Progenitor cell of endocrine pancreas (in vitro differentiated cells): ENCODE measurements at places on chromosomes 5 and 9. TPM values are rescaled to one million over a fixed set of nuclear protein-coding genes. Genes with fewer than 3 reads are reported as not detected.

Gene SURF4
- 120 and 122 TPM in 2 replicates for total RNA-seq

Gene PCDHB15
- total RNA-seq, result 8.3 and 9.5 TPM in 2 replicates

Gene PCDHA2
- total RNA-seq, result 5.6 and 5.9 TPM in 2 replicates

Gene CNTNAP3
- 1.6 and 1.7 TPM in 2 replicates for total RNA-seq

Gene PCDHB2
- 75.5 and 80.4 TPM in 2 replicates for total RNA-seq

Gene FCN1
- not detected in 2 replicates for total RNA-seq

Gene IL31RA
- 0.17 TPM in 1 of 2 replicates, not detected in the other for total RNA-seq

Gene GFI1B
- 0.12 TPM in 1 of 2 replicates, not detected in the other for total RNA-seq

GRCh38 chr5:176901260-176902101 lies 2.3 kb upstream of the HK3 start:
- H3K27ac ChIP-seq, result no peak overlapping the region
- H3K4me1 ChIP-seq, result peaks cover 20% of the 10 kb centered on the region
- no peak for DNase-seq
- no peak overlapping the region for H3K4me3 ChIP-seq

DNA sequence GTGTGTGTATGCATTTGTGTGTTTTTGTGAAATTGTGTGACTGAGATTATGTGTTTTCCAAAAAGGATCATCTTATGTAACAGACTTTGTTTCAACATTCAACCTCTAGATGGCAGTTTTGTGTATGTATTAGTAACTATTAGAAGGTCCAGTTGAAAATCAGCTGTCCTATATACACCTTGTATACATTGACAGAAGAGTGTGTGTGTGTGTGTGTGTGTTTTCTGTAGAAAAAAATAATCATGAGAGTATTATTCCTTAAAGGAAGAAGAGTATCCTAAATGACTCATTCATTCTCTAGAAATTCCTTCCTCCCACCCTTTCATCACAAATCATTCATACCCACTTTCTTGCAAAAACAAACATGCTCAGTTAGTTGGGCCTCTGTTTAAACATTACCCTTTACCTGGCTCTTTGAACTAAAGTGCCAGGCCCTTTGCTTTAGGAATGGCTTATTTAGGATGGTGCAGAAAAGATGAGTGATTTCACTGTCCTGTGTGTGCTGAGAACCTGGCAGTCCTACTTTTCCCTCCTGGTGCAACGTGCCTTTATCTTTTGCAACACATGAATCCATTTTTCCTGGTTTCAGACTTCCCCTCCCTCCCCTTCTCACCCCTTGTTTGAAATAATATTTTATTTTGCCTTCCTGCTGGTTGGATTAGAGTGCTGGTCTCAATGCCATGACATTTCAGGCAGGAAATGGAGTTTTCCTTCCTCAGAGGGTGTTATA lies 152.2 kb downstream of the ARHGAP26 start:
- peaks cover 30% of the 10 kb centered on the region for H3K4me1 ChIP-seq
- no peak overlapping the region for H3K4me3 ChIP-seq
- no peaks in the 10 kb centered on the region for H3K27me3 ChIP-seq
- no peak overlapping the region for H3K27ac ChIP-seq

DNA sequence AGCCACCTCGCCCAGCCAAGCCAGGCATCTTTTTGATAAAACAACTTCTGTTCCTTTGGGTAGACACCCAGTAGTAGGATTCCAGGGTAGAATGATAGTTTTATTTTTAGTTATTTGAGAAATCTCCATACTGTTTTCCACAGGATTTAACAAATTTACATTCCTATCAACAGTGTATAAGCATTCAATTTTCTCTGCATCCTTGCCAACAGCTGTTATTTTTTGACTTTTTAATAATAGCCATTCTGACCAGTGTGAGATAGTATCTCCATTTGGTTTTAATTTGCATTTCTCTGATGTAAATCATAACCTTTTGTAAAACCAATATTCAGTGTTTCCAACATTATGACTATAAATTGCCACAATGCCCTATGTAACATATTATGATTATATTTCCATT lies 28.2 kb upstream of the CCNB1 start:
- peaks cover 6% of the 10 kb centered on the region for H3K36me3 ChIP-seq
- H3K27ac ChIP-seq, result no peak overlapping the region
- no peak for DNase-seq
- H3K27me3 ChIP-seq, result no peaks in the 10 kb centered on the region
- H3K4me3 ChIP-seq, result no peak overlapping the region

- H3K27ac ChIP-seq, result no peak overlapping the region
- no peak for DNase-seq
- no peak overlapping the region for H3K4me3 ChIP-seq
- H3K36me3 ChIP-seq, result no peaks in the 10 kb centered on the region
These were observed 44.7 kb upstream of the OTP start for GRCh38 chr5:77683171-77683732.

DNA sequence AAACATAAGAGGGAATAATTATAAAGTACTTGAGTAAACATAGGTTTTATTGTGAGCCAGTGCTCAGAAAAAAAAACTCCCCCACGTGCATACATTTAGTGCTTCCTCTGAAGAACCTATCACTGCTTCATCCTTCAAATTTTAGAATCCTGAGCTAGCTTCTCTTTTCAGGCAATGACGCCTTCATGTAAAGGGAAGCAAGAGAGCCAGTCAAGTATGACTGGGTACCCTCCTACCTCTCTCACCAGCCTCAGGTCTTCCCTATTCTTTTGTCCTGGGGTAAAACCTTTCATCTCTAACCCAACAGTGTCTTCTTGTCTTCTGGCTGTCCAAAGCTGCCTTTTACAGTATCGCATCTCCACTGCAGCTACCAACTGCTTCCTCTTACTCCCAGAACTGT lies 32.0 kb downstream of the PLPP1 start:
- H3K27ac ChIP-seq, result no peak overlapping the region
- H3K27me3 ChIP-seq, result no peaks in the 10 kb centered on the region
- H3K4me1 ChIP-seq, result peaks cover 15% of the 10 kb centered on the region
- no peak overlapping the region for H3K4me3 ChIP-seq
- no peak for DNase-seq

GRCh38 chr5:150307617-150308426 lies 5.1 kb upstream of the ARSI start:
- H3K27me3 ChIP-seq, result peaks cover 39% of the 10 kb centered on the region
- no peaks in the 10 kb centered on the region for H3K36me3 ChIP-seq
- peak overlapping the region; percentile 9 for H3K27ac ChIP-seq
- no peak for DNase-seq
- H3K4me3 ChIP-seq, result no peak overlapping the region

- H3K27me3 ChIP-seq, result peaks cover 23% of the 10 kb centered on the region
- no peaks in the 10 kb centered on the region for H3K36me3 ChIP-seq
- no peak overlapping the region for H3K4me3 ChIP-seq
- peak overlapping the region; percentile 95 for H3K27ac ChIP-seq
- H3K4me1 ChIP-seq, result peaks cover 7% of the 10 kb centered on the region
These were observed 11.4 kb upstream of the ANKRD33B start for GRCh38 chr5:10552183-10553143.

GRCh38 chr9:138105561-138106505 lies 228.3 kb downstream of the CACNA1B start:
- no peaks in the 10 kb centered on the region for H3K4me1 ChIP-seq
- H3K27me3 ChIP-seq, result no peaks in the 10 kb centered on the region
- no peaks in the 10 kb centered on the region for H3K36me3 ChIP-seq
- no peak overlapping the region for H3K4me3 ChIP-seq
- no peak overlapping the region for H3K27ac ChIP-seq

DNA sequence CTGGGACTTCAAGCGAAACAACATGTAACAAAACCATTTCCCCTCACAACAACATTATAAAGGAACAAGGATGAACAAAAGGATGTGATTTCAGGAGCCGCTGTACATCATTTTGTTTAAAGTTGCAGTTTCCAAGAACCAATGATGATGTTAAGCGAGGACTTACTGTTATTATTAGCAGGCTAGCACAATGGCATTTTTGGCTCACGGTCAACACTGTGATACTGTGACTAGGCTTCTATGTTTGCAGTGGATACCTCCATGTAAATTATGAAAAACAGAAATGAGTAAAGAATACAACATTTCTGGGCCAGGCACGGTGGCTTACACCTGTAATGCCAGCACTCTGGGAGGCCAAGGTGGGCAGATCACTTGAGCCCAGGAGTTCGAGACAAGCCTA lies 113.0 kb downstream of the AUH start:
- H3K27ac ChIP-seq, result no peak overlapping the region
- no peaks in the 10 kb centered on the region for H3K27me3 ChIP-seq
- peaks cover 1% of the 10 kb centered on the region for H3K36me3 ChIP-seq
- H3K4me3 ChIP-seq, result no peak overlapping the region

GRCh38 chr5:8824371-8824770 lies 721.5 kb downstream of the SEMA5A start:
- no peak overlapping the region for H3K4me3 ChIP-seq
- no peaks in the 10 kb centered on the region for H3K27me3 ChIP-seq
- no peak for DNase-seq
- no peaks in the 10 kb centered on the region for H3K36me3 ChIP-seq
- no peaks in the 10 kb centered on the region for H3K4me1 ChIP-seq
- no peak overlapping the region for H3K27ac ChIP-seq

GRCh38 chr5:78527925-78528324 lies 120.6 kb downstream of the LHFPL2 start:
- H3K27ac ChIP-seq, result no peak overlapping the region
- H3K4me3 ChIP-seq, result no peak overlapping the region
- no peak for DNase-seq
- H3K36me3 ChIP-seq, result peaks cover 1% of the 10 kb centered on the region
- H3K4me1 ChIP-seq, result peaks cover 18% of the 10 kb centered on the region
- H3K27me3 ChIP-seq, result peaks cover 30% of the 10 kb centered on the region

- no peaks in the 10 kb centered on the region for H3K27me3 ChIP-seq
- H3K27ac ChIP-seq, result no peak overlapping the region
- DNase-seq, result no peak
- no peaks in the 10 kb centered on the region for H3K36me3 ChIP-seq
- H3K4me1 ChIP-seq, result no peaks in the 10 kb centered on the region
- H3K4me3 ChIP-seq, result no peak overlapping the region
These were observed 820.0 kb upstream of the SEMA6A start for GRCh38 chr5:117394506-117395157.

DNA sequence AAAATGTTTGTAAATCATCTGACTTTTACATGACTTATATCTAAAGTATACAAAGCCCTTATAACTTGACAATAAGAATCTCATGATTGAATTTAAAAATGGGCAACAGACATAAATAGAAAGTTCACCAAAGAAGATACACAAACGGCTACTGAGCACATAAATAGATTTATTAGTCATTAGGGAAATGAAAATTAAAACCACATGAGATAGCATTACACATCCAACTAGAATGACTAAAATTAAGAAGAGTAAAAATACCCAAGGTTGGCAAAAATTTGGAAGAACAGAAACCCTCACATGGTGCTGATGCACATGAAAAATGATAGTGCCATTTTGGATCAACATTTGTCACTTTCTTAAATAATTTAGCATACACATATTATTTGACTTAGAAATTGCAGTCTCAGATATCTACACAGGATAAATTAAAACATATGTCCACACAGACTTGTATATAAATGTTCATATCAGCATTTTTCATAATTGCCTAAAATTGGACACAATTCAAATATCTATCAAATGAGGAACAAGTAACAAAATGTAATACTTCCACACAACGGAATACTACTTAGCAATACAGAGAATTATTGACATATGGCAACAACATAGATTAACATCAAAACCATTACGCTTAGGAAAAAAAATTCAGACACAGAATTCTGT lies 359.1 kb upstream of the DAB2 start:
- H3K36me3 ChIP-seq, result no peaks in the 10 kb centered on the region
- no peaks in the 10 kb centered on the region for H3K27me3 ChIP-seq
- no peak overlapping the region for H3K4me3 ChIP-seq
- no peak for DNase-seq

DNA sequence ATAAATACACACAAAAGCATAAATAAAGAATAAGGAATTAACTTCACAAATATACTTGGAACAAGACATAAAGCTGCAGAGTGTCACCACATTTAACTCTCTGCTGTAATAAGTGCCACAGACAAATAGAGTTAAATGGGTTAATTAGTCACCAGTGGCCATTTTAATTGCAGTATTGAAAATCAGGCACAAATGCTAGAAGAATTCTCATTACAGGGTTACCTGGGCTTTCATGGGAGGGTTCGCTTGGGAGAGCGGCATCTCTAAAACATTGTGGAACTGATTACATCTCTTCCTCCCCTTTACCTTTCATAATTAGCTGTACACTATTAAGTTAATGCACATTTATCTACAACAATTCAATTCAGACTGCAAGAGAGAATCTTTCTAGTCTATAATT lies 505.3 kb upstream of the DAP start:
- peaks cover 14% of the 10 kb centered on the region for H3K4me1 ChIP-seq
- DNase-seq, result no peak
- no peak overlapping the region for H3K4me3 ChIP-seq
- no peaks in the 10 kb centered on the region for H3K27me3 ChIP-seq

- H3K36me3 ChIP-seq, result no peaks in the 10 kb centered on the region
- no peak for DNase-seq
- H3K27me3 ChIP-seq, result no peaks in the 10 kb centered on the region
- H3K27ac ChIP-seq, result no peak overlapping the region
- peaks cover 2% of the 10 kb centered on the region for H3K4me1 ChIP-seq
These were observed 52.2 kb upstream of the EDIL3 start for GRCh38 chr5:84436866-84437265.

GRCh38 chr5:99331061-99331460 lies 402.3 kb upstream of the CHD1 start:
- no peaks in the 10 kb centered on the region for H3K4me1 ChIP-seq
- H3K27ac ChIP-seq, result no peak overlapping the region
- no peak overlapping the region for H3K4me3 ChIP-seq
- no peak for DNase-seq

DNA sequence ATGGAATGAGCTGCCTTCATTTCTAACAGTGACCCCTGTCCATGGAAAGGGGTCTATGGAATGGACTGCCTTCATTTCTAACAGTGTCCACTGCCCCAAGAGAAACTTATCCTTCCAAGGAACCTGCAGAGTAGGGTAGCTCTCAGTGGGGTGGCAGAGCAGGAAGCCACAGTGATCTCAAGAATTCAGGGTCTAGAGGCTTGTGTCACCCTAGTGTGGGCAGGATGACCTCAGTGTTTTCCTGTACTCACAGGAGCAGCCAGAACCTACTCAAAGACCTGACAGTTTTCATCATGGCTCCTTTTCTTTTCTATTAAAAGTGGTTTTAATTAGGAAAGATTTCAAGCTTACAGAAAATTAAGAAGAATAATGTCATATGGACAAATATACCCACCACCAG lies 27.5 kb downstream of the SEC61B start:
- no peaks in the 10 kb centered on the region for H3K36me3 ChIP-seq
- no peak overlapping the region for H3K27ac ChIP-seq
- no peak for DNase-seq

- H3K4me1 ChIP-seq, result no peaks in the 10 kb centered on the region
- DNase-seq, result no peak
- H3K4me3 ChIP-seq, result no peak overlapping the region
These were observed 34.7 kb downstream of the GGTA1 start for GRCh38 chr9:121464968-121465367.

DNA sequence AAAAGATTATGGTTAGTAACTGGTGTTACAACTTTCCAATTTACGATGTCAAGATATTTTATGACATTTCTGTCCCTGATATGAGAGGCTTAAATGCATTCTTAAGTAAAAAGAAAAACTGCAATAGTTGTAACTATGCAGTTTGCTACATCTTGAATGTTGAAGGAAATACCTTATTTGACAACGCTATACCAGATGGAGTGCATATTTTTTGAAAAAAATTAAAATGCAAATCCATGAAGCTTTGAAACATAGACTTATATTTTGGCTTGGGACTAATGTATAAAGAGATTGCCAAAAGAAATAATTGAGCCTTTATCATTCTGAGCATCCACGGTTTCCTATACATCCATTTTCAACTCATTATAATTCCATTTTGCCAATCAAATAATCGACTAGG lies 579.4 kb downstream of the TAF11L14 start:
- no peaks in the 10 kb centered on the region for H3K36me3 ChIP-seq
- H3K27ac ChIP-seq, result no peak overlapping the region
- no peaks in the 10 kb centered on the region for H3K4me1 ChIP-seq
